ENCODE measurements at places on chromosomes 1 and 21.

GRCh38 chr1:84634536-84635205 is 55.6 kb downstream of the SSX2IP start:
- DNase-seq: no peak

DNA sequence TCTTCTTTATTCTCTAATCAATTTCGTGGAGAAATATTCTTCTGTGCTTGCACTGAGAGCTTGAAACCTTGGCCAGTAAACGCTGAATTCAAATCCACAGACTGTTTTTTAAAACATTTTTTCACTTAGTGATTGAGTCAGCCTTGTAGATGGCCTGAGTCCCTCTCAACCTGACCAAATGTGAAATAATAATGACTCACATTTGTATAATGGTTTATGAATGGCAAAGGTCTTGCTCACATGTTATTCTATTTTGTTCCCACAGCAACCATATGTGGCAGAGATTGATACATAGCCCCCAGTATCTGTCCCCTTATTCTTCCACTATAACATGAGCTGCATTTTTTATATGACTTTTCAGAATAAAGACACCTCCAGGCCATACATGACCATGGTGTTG is 47.8 kb upstream of the CCDC190 start:
- DNase-seq: no peak

GRCh38 chr1:48236716-48237470 is 14.4 kb downstream of the SLC5A9 start:
- DNase-seq: no peak

- DNase-seq: no peak
Observed at GRCh38 chr1:151851886-151852285, 1.6 kb downstream of the THEM5 start.

DNA sequence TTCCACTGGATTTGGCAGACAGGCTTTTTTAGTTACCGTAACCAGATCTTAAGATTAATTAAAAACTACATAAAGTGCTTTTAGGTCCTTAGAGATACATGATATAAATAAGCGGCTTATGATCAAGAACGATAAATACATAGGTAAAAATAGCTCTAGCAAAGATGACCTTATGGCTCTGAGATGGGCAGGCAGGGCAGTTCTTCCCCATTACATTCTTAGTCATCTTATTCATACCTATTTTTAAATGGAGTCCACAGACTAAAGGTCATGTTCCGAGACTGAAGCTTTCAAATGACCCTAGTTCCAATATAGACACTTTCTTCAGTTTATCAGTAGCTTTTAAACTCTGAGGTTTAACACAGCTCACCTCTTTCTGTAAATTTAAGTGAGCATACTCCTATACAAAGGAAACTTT is 4.3 kb downstream of the MCL1 start:
- no peak for DNase-seq

DNA sequence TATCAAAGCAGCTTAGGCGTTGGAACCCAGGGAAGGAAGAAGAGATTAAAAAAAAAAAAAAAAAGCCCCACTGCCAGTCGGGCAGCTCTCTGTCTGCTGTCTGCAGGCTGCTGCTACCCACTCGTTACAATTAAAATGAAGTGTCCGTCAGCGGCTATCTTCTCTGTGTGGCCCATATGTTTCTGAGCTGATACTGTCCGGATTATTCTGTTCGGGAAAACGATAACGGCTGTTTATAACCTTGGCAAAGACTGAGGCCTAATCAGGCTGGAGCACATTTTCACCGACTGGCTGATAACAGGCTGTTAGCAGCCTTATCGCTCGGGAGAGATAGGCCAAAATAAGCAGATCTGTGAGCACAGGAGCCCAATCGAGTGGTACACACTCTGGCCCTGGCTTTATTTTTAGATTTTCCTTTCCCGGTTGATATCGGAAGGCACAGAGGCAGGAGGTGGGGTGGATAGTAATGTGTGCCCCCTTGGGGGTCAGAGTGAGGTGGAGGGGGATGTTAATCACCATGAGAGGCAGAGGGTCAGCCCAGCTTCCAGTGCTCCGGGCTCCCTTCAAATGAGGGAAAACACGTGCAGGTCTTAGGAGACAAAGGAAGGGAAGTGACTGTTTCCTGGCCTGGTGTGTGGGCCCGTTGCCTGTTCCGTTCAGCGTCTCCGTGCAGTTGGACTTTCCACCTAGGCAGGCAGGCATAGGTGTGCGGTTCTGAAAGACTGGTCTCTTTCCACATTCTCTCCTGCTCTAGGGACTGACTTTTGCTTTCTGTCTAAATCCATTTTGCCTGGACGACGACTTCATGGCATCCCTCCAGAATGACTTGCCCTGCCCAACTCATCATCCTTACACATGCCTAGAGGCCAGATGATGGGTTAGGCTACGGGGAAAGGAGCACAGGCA is 153.4 kb downstream of the PBX1 start:
- DNase-seq: no peak

DNA sequence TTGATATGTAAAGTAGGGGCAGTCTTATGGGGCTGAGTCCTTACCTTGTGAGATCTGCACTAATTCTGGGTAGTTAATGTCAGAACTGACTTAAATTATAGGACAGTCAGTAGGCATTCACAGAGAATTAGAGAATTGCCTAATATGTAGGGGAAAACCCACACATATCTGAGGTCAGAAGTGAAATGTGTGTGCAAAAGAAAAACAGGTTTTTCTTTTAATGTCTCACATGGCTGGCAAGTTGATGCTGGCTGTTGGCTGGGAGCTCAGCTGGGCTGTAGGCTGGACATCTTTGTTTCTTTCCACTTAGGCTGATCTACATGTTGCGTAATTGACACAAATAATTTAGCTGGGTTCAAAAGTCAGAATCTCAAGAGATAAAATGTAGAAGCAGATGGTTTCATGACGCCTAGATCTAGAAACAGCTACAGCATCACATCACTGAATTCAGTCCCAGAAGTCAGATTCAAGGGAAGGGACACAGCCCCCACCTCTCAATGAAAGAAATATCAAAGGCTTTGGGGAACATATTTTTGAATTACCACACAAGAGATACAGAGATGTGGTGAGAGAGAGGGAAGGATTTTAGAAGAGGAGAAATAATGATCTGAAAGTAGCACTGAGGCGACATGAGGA is 98.9 kb downstream of the TNFSF18 start:
- no peak for DNase-seq

DNA sequence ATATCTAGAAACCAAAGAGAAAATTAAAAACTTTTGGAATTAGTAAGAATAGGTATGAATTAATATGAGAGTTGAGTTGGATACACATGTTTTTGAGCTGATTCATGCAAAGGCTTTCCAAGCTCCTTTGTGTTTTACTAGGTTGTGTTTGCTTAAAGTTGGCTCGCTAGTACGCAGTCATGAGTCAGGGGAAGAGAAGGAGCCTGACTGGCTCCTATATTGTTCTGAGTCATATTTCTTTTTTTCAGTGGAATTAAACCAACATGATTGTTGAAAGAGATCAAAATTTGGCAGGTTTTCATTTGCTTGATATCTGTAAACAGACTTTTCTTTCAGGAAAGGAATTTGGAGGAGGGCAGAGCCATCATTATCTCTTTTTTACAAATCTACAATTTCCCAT is 66.7 kb downstream of the MAGI3 start:
- DNase-seq: no peak

DNA sequence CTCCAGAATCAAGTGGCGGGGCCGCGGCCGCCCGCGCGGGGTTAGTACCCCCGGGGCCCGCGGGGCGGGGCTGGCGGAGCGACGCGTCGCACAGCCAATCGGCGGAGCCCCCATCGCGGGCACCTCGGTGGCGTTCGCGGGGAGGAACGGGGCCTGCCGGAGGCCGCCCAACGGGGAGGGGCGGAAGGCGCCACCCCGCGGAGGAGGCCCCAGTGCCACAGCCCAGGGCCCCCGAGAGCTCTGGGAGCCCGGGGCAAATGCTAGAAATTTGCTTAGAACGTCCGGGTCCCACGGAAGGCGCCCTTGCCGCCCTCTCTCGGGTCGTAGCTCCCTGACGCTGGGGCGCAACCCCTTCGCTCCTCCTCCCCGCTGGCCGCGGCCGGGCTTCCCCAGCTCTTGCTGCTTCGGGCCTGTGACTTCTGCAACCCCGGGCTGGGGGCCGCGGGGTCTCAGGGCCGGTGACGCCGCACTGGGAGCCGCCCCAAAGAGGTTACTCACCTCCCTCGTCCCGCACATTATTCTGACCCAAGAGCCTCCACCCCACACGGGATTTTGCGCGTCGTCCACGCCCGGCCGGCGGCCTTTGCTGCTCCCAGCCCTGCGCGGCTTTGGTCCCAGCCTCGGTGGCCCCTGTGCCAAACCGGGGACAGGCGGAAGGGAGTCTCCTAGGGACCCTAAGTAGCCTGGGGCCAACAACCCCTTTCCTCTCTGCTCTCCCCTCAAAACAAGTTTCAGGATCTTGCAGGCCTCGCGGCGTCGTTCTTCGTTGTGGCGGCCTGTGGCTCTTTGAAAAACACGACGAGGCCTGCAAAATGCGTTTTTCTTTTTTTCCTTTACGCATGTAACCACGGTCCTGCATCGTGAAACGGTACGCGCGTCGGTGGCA is at the start of gene RUNX3:
RUNX3 (minus strand) TSS at position 17 of the 886 bp plus-strand sequence. CDS start 408 bp downstream, outside the sequence.
- peak; percentile 87 for DNase-seq

GRCh38 chr1:151862604-151863003 is 9.1 kb upstream of the THEM5 start:
- no peak for DNase-seq

DNA sequence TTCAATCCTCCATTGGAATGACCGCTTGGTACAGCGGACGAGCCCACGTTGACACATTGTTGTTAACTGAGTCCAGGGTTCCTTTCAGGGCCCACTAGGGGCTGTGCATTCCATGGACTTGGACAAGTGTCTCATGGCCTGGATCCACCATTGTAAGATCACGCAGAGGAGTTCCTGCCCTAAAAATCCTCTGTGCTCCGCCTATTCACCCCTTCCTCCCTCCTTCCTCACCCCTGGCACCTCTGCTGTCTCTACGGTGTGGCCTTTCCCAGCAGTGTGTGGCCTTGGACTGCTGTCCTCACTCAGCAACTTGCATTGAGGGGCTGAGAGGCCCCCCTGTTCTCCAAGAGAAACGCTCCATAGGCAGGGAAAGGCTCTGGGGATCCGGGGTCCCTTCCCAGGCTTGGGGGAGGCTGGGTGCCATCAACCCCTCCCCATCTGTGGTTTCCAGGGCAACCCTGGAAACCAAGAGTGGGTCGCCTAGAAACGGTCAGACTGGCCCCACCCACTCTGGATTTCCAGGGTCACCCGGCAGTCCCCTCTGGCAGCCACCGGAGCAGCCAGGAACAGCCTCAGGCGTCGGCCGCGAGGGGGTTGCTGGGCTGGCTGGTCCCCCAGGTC is 50.9 kb downstream of the MEGF6 start:
- no peak for DNase-seq

GRCh38 chr21:39523399-39523798 is 71.6 kb downstream of the SH3BGR start:
- DNase-seq: no peak

DNA sequence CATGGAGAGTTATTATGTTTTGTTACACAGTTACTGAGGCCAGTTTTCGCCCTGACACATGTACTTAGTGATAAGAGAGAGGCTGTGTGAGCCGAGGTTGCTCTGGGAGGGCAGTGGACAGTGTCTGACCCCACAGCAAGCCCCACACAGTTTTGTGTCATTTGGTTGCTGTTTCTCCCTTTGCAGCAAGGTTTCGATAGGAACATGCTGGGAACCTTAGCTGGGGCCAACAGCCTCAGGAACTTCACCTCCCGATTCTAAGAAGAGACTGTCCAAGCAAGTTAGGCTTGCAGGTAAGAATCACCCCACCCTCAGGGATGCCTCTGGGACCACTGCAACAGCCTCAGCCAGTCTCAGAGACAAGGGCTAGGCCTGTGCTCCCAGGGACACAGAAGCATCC is 45.3 kb downstream of the PKP1 start:
- DNase-seq: no peak

- no peak for DNase-seq
Observed at GRCh38 chr1:69504730-69505252, 62.9 kb upstream of the LRRC7 start.

- DNase-seq: no peak
Observed at GRCh38 chr1:29304025-29304684, 67.8 kb downstream of the PTPRU start.

DNA sequence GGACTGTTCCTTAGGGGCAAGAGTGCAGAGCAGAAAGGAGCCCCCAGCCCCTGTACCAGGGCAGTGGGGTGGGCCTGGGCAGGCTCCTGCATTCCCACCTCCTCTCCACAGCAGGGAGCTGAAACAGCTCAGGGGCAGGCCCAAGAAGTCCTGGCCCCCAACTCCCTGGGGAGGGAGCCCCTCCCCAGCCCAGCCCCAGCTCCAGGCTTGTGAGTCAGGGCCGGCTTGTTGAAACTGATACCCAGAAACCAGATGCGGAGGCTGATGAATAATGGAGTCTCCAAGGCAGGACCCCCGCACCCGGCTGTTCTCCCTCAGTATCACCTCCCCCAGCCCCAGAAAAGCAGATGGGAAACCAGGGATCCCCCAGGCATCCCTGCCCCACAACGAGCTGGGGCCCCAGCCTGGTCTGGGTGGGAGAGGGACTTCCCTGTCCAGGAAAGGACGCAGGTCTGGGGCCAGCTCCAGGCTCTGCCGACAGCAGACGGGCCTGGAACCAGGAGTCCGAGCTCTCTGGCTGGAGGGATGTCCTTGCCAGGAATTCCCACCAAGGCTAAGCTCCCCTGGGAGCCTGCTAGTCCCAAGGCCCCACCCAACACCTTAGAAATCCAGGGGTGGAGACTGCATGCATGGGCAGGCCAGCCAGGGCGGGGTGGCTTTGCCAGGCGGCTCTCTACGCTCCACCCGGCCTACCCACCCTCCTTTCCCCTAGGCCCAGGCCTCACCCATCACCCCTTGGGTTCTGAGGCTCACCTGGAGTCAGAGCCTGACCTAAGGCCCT is 2.7 kb downstream of the PLEKHG5 start:
- no peak for DNase-seq

DNA sequence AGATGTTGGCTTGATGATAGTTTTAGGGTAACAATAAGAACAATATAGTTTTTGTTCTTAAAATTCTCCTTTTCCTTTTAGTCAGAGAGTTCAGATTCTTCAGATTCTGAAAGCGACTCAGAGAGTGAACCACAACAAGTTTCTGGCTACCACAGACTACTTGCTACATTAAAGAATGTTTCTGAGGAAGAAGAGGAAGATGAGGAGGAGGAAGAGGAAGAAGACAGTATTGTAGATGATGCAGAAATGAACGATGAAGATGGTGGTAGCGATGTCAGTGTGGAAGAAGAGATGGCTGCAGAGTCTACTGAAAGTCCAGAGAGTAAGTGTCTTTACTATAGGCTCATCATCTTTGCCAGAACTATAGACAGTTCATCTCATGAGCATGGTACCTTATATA is 3.0 kb downstream of the UTP25 start:
- no peak for DNase-seq

GRCh38 chr1:12594966-12595756 is 22.8 kb downstream of the DHRS3 start:
- peak; percentile 42 for DNase-seq

- no peak for DNase-seq
Observed at GRCh38 chr1:210654176-210654981, 325.7 kb downstream of the HHAT start.
